Stimulated activated CD8-positive, alpha-beta memory T cell treated with anti-CD3 and anti-CD28 coated beads, Interleukin-4, amount 100 ng/mL, for 24 hours (primary cell): ENCODE measurements at places on chromosomes 2 and 18.

DNA sequence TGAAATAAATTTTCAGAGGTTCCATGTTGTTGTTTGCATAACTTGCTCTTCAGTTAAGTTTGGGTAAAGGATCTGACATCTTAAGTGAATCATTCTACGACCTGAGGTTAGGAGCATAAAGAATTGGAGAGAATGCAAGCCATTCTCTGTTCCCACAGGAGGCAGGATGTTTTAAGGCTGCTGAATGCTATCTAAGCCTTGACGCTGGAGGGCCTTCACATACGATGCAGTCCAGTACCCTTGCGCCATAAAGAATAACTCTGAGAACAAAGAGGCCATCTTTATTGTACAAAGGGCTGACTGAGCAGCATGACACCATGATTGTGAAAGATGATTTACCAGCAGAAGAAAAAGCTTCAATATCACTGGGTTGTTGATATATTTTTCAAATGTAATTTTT, 198.4 kb downstream of the NYAP2 start:
- DNase-seq: no peak

- no peak for DNase-seq
These were observed 162.9 kb upstream of the APCDD1 start for GRCh38 chr18:10291568-10291981.

DNA sequence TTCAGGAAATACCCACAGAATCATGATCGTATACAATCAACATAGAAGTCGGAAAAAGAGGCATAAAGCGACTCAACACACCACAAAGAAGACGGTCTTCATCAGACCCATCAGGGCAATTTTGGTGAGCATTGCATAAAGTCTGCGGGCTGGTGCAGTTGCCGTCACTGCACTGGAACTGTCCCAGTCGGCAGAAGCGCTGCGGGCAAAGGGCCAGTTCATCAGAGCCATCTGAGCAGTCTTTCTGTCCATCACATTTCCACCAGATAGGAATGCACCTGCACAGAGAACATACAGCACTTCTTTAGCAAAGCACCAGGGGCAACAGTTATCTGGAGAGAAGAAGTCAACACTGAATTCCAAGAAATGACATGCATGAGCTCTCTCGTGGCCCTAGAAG, 105.7 kb downstream of the DHRS9 start:
- no peak for DNase-seq

DNA sequence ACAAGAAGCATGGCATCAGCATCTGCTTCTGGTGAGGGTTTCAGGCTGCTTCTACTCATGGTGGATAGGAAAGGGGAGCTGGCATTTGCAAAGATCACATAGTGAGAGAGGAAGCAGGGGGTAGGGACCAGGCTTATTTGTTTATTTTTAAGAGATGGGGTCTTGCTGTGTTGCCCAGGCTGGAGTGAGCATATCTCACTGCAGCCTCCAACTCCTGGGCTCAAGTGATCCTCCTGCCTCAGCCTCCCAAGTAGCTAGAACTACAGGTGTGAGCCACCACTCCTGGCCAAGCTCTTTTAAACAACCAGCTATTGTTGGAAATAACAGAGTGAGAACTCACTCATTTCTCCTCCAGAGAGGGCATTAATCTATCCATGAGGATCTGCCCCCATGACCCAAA, 269.4 kb upstream of the FBXO11 start:
- no peak for DNase-seq

- DNase-seq: no peak
These were observed 116.2 kb downstream of the EML6 start for GRCh38 chr2:54839461-54840255.

DNA sequence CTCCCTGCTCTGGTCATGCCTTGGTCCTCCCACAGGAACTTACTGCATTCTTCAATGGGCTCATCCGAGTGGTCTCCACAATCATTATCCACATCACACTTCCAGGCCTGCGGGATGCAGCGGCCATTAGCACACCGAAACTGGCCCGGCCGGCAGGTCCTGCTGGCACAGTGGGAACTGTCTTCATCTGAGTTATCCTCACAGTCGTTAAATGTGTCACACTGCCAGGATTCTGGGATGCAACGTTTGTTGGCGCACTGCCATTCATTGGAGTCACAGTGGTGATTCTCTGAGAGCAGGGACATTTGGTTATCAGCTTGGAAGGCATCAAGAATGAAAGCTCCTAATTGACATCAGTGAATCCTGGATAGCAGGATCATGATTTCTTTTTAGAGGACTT, 104.5 kb downstream of the DHRS9 start:
- DNase-seq: no peak

- no peak for DNase-seq
These were observed 105.9 kb upstream of the SNTG2 start for GRCh38 chr2:844715-845114.

DNA sequence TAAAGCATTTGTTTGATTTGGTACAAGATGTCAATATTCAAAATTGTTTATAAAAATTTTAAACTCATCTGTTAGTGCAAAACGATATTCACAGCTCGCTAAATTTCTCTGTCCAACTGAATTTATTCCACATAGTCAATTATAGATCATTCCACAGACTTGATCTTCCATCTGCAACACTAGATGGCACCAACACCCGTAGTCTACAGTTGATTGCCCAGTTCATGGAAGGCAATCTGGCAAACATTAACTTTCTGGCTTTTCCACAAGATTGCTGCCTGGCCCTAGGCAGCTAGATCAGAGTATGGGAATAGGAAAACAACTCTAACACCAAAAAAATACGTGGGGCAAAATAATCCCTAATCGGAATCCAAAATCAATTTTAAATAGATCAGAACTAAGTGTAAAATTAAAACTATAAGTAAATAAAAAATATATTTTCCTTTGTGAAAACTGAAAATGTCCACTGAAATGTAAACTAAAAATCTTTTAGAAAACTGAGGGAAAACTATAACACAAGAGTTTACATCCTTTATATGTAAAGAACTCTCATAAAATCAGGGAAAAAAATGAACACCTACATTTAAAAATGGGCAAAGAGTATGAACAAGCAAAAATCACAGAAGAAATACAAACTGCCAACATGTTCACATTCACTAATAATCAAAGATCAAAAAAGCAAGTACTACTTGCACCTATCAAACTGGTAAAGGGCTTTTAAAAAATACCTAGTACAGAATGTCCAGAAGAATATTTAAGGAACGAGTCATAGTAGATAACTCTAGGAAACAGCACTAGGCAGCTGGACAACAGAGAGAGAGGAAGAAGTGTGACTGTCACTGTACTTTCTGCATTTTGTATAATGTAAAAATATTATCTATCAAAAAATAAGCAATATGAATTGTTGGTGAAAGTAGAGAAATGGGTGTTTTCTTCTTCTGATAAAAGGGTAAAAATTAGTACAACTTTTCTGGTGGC, 35.0 kb downstream of the RTN4 start:
- DNase-seq: peak; percentile 2

DNA sequence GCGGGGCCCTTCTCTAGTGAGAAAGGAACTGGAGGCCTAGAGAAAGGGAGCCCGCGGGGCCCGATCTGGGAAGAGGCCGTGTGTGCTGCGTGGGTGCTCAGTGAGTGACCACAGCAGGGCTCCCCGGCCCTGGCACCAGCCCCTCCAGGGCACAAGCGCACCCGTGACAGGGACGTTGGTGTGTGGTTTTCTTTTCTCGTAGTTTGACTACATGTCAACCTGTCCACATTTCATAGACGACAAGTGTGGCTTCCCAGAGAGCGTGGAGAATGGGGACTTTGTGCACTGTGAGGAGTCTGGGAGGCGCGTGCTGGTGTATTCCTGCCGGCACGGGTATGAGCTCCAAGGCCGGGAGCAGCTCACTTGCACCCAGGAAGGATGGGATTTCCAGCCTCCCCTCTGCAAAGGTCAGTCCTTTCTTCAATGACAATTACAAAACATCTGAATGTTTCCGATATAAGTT, 83.1 kb downstream of the TPO start:
- no peak for DNase-seq

DNA sequence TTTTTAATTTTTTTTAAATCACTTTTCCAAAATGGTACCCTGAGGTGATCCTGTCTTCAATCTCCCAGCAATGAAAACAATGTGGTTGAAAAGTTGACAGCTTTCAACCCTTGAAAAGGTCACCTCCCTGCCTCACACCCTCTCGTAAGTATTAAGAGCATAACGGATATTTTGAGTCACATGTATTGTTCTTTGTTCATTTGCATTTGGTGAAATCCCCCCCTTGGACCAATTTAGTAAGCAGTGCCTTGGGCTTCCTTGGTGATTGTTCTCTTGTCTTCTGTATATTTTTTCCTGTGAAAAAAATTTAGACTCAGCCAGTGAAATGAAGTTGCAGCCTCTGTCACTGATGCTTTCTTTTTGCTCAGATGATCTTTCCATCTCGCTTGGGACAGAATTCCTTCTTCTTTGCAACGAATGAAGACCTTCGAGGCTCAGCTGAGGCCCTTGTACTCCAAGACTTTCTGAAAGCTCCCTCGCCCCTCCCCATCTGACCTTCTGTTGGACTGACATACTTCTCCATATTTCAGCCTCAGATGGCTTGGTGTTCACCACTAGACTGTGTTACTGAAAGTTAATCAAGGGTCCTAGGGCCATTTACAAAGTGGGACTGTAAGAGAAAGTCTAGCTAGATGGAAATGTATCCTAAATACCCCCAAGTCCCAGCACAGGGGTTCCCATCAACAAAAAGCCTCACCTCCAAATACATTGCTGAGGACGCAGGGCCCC, 158.4 kb downstream of the BCL2 start:
- DNase-seq: no peak

GRCh38 chr2:54077088-54077900, 38.1 kb upstream of the ACYP2 start:
- DNase-seq: no peak

- DNase-seq: no peak
These were observed 16.3 kb upstream of the TET3 start for GRCh38 chr2:73968357-73968937.

DNA sequence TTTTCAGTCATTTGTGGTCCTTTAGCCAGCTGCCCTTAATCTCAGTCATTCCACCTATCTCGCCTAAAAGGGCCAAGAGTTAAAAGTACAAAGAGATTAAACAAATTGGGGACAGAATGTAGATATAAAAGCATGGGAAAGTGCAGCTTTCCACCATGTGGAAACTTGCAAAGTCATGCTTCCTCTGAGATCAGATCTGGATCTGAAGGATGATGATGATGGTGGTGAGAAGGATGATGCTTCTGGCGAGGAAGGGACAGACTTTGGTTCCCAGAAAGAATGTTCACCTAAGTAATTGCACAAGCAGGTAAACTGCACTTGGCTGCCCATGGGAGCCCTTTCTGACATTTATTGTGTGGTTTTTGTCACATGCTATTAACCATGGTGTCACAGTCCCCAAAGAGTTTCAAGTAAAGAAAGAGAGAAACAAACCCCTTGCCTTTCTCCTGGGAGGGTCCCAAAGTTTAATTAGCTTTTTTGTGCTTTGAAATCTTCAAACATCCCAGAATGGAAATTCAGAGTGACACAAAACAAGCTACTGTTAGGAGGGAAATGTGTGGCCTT, 34.7 kb downstream of the KLF7 start:
- DNase-seq: no peak
